Testis (tissue), 5 donors: ENCODE measurements at places on chromosomes 12 and 14. TPM values are rescaled to one million over a fixed set of nuclear protein-coding genes. Genes with fewer than 3 reads are reported as not detected.

REC8 gene
- total RNA-seq = 55.9 TPM

- H3K4me1 ChIP-seq = no peaks in the 10 kb centered on the region
- H3K27me3 ChIP-seq = no peaks in the 10 kb centered on the region
- no peak overlapping the region for H3K4me3 ChIP-seq
- no peak overlapping the region for H3K27ac ChIP-seq
Observed at GRCh38 chr12:132356691-132357622, 27.6 kb upstream of the GALNT9 start.

- H3K27me3 ChIP-seq = no peaks in the 10 kb centered on the region
- DNase-seq = no peak
- H3K4me3 ChIP-seq = no peak overlapping the region
- H3K4me1 ChIP-seq = peaks cover 6% of the 10 kb centered on the region
- no peak overlapping the region for H3K27ac ChIP-seq
- no peaks in the 10 kb centered on the region for H3K36me3 ChIP-seq
Observed at GRCh38 chr14:93337143-93337753, 4.4 kb upstream of the BTBD7 start.

- DNase-seq = no peak
- H3K36me3 ChIP-seq = no peaks in the 10 kb centered on the region
- no peak overlapping the region for H3K4me3 ChIP-seq
- no peaks in the 10 kb centered on the region for H3K27me3 ChIP-seq
Observed at GRCh38 chr12:38516418-38516817, 199.8 kb downstream of the ALG10B start.

DNA sequence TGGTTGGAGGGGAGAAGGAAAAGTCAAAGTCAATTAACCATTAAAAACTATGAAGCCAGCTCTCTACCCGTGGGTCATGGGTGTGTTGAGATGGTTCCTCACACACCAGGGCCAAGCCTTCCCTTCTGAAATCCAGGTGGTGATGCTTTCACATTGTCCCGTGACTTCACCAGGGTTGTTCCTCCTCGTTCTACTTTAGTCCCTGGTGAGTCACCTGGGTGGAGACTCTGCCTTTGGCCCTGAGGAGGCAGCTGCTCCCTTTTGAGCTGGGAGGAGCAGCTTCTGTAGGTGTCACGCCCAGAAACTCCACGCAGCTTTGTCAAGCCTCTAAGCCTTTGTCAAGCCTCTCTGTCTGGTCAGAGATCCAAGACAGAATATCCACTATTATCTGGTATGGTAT lies 348.3 kb downstream of the BMP4 start:
- no peak overlapping the region for H3K27ac ChIP-seq
- no peaks in the 10 kb centered on the region for H3K36me3 ChIP-seq
- no peaks in the 10 kb centered on the region for H3K4me1 ChIP-seq
- no peak overlapping the region for H3K4me3 ChIP-seq

GRCh38 chr12:22986997-22987396 lies 362.0 kb downstream of the ETNK1 start:
- no peak overlapping the region for H3K4me3 ChIP-seq
- no peak overlapping the region for H3K27ac ChIP-seq
- no peaks in the 10 kb centered on the region for H3K4me1 ChIP-seq
- no peaks in the 10 kb centered on the region for H3K36me3 ChIP-seq
- H3K27me3 ChIP-seq = no peaks in the 10 kb centered on the region
- no peak for DNase-seq

DNA sequence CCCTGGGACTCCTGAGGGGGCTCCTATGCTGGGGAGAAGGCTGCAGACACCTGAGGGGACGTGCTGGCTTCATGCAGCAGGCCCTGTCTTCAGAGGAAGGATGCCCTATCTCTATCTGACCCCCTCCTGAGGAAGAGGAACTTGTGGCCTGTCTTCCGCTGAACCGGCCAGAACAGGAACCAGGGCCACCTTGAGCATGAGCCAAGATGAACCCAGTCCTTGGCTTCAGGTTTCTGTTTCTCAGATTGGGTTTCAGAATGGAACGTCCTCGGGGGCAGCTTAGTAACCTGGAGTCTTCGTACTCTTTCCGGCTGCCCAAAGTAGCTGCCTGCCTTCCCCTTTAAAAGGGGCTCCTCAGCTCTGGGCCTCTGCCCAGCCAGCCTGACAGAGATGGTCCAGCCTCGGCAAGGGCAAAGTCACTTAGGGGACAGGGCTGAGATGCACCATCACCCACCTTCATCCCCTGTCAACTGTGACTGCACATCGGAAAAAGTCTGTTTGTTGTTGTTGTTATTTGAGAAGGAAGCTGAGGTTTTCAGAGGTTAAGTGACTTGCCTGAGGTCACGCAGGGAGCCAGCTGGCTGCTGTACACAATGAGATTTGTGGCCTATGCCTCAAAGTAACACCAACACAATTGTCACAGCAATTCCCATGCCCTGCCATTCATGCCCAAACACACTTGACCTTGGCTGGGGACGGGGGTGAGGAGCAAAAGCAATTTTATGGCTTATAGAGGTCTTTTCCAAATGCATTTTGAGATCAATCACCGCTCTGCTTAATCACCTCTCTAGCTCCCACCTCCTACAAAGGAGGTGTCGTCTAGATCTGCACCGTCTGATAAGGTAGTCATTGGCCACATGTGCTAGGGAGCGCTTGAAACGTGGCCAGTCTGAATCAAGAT lies 13.4 kb downstream of the ASB2 start:
- H3K27ac ChIP-seq = no peak overlapping the region
- no peak overlapping the region for H3K4me3 ChIP-seq
- no peaks in the 10 kb centered on the region for H3K27me3 ChIP-seq
- H3K4me1 ChIP-seq = no peaks in the 10 kb centered on the region
- H3K36me3 ChIP-seq = no peaks in the 10 kb centered on the region

GRCh38 chr12:4286771-4287317 lies 13.3 kb downstream of the CCND2 start:
- no peak overlapping the region for H3K4me3 ChIP-seq
- DNase-seq = no peak
- peaks cover 19% of the 10 kb centered on the region for H3K4me1 ChIP-seq
- no peaks in the 10 kb centered on the region for H3K36me3 ChIP-seq
- no peaks in the 10 kb centered on the region for H3K27me3 ChIP-seq

DNA sequence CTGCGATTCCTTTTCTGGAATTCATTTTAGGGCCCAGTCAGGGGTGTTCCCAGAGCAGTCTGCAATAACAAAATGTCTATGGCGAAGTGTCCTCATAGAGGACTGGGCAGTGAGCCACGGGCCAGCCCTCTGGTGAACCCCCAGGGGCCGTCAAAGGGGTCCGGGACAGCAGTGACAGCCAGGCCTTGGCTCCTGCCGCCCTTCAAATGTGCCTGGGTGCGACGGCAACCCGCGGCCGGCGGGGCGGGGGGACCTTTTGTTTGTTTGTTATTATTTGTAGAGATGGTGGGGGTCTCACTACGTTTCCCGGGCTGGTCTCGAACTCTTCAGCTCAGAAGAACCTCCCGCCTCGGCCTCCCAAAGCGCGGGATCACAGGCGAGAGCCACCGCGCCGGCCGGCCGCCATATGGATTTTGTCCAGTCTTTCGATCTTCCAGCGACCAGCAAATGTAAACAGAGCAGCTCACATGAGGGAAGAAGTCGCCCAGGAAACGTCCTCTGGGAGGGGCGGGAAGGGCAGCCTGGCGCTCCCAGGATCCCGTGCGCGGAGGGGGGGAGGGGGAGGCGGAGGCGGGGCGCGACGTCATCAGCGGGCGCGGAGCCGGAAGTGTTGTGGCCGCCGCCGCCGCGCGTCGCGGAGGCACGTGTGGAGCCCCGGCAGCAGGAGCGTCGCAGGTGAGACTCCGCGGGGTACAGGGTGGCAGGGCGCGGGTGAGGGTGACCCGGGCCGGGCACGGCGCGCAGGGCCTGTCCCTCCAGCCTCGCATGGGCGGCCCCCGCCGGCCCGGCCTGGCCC lies at the start of gene TRMT61A:
TSS of gene TRMT61A (plus strand) at position 610 of the 796 bp plus-strand sequence. CDS start 783 bp downstream, outside the sequence.
- H3K4me1 ChIP-seq = peaks cover 59% of the 10 kb centered on the region
- peak within 1 kb of the TSS; percentile 97 for H3K27ac ChIP-seq
- DNase-seq = peak; percentile 92
- H3K36me3 ChIP-seq = no peaks in the 10 kb centered on the region
- H3K4me3 ChIP-seq = peak within 1 kb of the TSS; percentile 80
